ENCODE measurements at places on chromosomes 2 and 18. TPM values are rescaled to one million over a fixed set of nuclear protein-coding genes. Genes with fewer than 3 reads are reported as not detected.
A peak's percentile ranks its signal among the peaks of the same experiment; 100 is the strongest.

Gene ASAP2
- 4.1 TPM for total RNA-seq

Gene AGAP1
- 20.5 TPM for total RNA-seq

Gene SCN7A
- 2.5 TPM for total RNA-seq

Gene QPCT
- total RNA-seq: 4.1 TPM

Gene AKAIN1
- total RNA-seq: not detected

Gene ABCG8
- not detected for total RNA-seq

DNA sequence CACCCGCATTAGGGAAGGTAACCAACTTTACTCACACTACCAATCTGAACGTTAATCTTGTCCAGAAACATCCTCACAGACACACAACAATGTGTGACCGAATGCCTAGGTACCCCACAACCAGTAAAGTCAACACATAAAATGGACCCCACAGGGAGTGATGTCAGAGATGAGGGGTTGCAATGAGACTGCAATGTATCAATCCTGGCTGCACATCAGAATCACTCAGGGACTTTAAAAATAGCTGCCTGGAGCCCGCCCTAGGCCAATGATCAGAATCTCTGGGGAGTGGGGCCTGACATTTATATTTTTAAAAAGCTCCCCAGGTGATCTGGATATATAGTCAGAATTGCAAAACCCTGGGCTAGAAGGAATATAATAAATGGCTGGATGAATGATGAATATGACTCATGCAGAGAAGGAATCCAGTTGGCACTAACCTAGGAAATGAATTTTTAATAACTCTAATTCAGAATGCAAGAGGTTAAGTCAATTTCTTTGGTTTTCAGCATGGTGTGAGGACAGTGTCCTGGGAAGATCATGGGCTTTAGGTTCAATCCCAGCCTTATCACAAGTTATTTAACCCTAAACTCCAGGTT, 92.8 kb downstream of the COLEC12 start:
- no peak overlapping the region for H3K4me3 ChIP-seq
- H3K36me3 ChIP-seq: no peaks in the 10 kb centered on the region
- no peak for DNase-seq
- no peaks in the 10 kb centered on the region for H3K4me1 ChIP-seq
- no peaks in the 10 kb centered on the region for H3K27me3 ChIP-seq

- H3K27me3 ChIP-seq: no peaks in the 10 kb centered on the region
- no peak overlapping the region for H3K4me3 ChIP-seq
- no peak for DNase-seq
- no peak overlapping the region for H3K27ac ChIP-seq
Measured at GRCh38 chr2:85264471-85264870, 63.3 kb downstream of the TGOLN2 start.

GRCh38 chr2:99140860-99141109, 722 bp upstream of the C2orf15 start:
- peak overlapping the region; percentile 88 for H3K4me3 ChIP-seq
- no peaks in the 10 kb centered on the region for H3K27me3 ChIP-seq
- H3K27ac ChIP-seq: peak overlapping the region; percentile 46
- DNase-seq: no peak
- no peaks in the 10 kb centered on the region for H3K4me1 ChIP-seq
- H3K36me3 ChIP-seq: no peaks in the 10 kb centered on the region

- H3K27ac ChIP-seq: no peak overlapping the region
- no peak overlapping the region for H3K4me3 ChIP-seq
- H3K27me3 ChIP-seq: no peaks in the 10 kb centered on the region
- no peaks in the 10 kb centered on the region for H3K4me1 ChIP-seq
- H3K36me3 ChIP-seq: no peaks in the 10 kb centered on the region
Measured at GRCh38 chr2:241848761-241849615, 9.7 kb downstream of the PDCD1 start.

- H3K27me3 ChIP-seq: no peaks in the 10 kb centered on the region
- no peak overlapping the region for H3K4me3 ChIP-seq
- no peak for DNase-seq
- H3K27ac ChIP-seq: no peak overlapping the region
Measured at GRCh38 chr2:39470580-39470979, 33.5 kb upstream of the MAP4K3 start.

DNA sequence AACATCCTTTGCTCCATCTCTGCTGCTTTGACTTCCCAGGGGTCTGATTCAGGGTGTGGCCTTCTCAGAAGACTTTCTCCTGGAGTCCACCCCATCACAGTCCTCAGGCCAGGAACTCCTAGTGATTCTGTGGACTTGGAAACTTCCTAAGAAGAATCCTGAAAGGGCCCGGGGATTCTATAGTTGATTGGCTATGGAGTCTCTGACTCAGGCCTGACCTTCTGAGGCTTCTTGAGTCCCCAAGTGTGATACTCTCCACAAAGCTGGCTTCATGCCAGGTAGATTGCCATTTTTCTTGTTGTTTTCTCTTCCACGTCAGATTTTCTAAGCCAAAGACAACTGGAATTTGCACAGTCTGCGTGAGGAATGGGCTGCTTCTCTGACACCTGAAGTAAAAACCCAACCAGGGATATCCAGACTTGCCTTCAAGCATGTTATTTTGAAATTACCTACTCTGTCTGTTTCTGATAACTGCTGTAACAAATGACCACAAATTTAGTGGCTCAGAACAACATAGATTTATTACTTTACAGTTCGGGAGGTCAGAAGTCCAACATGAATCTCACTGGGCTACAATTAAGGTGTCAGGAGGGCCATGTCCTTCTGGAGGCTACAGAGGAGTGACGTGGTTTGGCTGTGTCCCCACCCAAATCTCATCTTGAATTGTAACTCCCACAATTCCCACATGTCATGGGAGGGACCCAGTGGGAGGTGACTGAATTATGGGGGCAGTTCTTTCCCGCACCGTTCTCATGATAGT, 69.3 kb downstream of the ALPK2 start:
- H3K4me3 ChIP-seq: no peak overlapping the region
- DNase-seq: no peak
- peak overlapping the region; percentile 93 for H3K27ac ChIP-seq
- no peaks in the 10 kb centered on the region for H3K36me3 ChIP-seq
- H3K27me3 ChIP-seq: no peaks in the 10 kb centered on the region

GRCh38 chr2:223054193-223054781, 2.3 kb downstream of the KCNE4 start:
- H3K4me1 ChIP-seq: no peaks in the 10 kb centered on the region
- peak overlapping the region; percentile 72 for H3K27ac ChIP-seq
- no peaks in the 10 kb centered on the region for H3K36me3 ChIP-seq
- peak overlapping the region; percentile 59 for H3K4me3 ChIP-seq
- peaks cover 3% of the 10 kb centered on the region for H3K27me3 ChIP-seq

- no peak overlapping the region for H3K4me3 ChIP-seq
- peak; percentile 69 for DNase-seq
- peak overlapping the region; percentile 97 for H3K27ac ChIP-seq
- peaks cover 97% of the 10 kb centered on the region for H3K4me1 ChIP-seq
Measured at GRCh38 chr2:96254571-96254970, 11.2 kb downstream of the TMEM127 start.

GRCh38 chr2:212489719-212490346, 48.8 kb downstream of the ERBB4 start:
- H3K36me3 ChIP-seq: no peaks in the 10 kb centered on the region
- peaks cover 12% of the 10 kb centered on the region for H3K4me1 ChIP-seq
- H3K27me3 ChIP-seq: no peaks in the 10 kb centered on the region
- no peak for DNase-seq
- no peak overlapping the region for H3K27ac ChIP-seq

GRCh38 chr2:42049221-42050009, 1.6 kb downstream of the PKDCC start:
- peaks cover 49% of the 10 kb centered on the region for H3K4me1 ChIP-seq
- peak overlapping the region; percentile 95 for H3K4me3 ChIP-seq
- no peaks in the 10 kb centered on the region for H3K36me3 ChIP-seq
- no peak for DNase-seq

- no peaks in the 10 kb centered on the region for H3K36me3 ChIP-seq
- H3K4me3 ChIP-seq: no peak overlapping the region
- no peaks in the 10 kb centered on the region for H3K4me1 ChIP-seq
- H3K27ac ChIP-seq: no peak overlapping the region
Measured at GRCh38 chr2:108182489-108182888, 57.3 kb upstream of the SULT1C3 start.

DNA sequence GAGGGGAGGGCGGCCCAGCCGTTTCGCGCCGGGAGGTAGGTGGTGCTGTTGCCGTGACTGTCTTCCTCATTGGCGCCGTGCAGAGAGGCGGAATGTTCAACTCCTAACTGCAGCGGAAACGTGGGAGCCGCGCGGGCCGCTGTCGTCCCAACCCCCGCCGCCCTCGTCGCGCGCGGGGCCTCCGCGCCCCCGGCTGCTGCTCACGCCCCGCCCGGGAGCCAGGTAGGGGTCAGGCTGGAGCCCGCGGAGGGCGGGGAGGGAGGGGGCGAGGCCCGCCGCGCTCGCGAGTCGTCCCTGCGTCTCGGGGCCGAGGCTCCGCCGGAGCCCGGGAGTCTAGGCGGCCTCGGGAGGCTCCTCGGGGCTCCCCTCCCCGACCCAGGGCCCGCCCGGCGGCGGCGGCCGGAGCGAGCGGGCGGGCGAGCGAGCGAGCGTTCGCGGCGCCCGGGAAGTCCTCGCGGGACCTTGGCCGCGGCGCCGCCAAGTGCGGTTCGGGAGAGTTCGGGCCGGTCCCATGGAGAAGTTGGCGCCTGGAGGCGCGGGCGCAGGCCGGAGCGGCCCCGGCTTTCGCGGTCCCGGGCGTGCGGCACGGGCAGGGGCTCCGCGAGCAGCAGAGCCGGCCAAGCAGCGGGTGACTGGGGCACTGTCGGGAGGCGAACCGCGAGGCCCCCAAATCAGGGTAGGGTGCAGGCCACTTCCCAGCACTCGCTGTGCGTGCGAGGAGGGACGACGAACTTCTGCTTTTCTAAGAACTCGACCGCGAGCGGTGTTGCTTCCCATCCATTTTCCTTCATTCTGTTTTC, at the start of gene MAP3K20:
Gene MAP3K20, plus strand, starts transcription at position 66 of the 800 bp plus-strand sequence. CDS start 15,186 bp downstream, outside the sequence.
- H3K4me3 ChIP-seq: peak within 1 kb of the TSS; percentile 89
- H3K27me3 ChIP-seq: no peaks in the 10 kb centered on the region
- H3K36me3 ChIP-seq: no peaks in the 10 kb centered on the region
- peak; percentile 82 for DNase-seq
